ENCODE measurements at places on chromosomes 2 and 18. TPM values are rescaled to one million over a fixed set of nuclear protein-coding genes. Genes with fewer than 3 reads are reported as not detected.

DNA sequence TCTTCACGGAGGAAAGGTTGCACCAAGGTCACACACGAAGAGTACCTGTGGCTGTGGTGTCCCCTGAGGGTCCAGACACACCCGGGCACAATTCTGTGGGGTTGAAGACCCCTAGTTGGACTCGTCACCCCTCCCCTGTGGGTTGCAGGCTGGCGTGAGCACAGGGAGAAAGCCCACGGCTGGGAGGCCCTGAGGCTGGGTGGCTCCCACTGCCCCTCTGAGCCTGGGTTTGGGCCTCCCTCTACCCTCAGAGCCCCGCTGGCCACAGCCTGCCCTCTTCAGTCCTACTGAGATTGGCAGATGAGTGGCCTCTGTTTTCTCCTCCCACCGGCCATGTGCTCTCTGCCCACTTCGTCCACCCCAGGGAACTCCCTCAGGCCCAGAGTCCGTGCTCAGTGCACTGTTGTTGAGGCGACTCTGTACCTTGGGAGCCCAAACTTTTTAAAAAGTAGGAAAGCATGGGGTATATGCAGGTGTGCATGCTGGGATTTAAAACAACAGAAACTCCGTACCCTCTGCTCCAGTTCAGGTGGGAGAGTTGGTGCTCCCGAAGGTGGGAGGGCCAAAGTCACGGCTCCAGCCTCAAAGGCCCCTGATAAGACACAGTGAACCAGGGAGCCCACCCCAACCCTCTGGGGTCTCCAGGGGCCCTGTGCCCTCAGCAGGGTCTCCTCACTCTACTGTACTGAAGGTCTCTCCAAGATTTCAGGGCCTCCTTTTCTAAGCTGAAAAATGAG lies 19.1 kb downstream of the RAMP1 start:
- no peak for DNase-seq

GRCh38 chr2:127563458-127564428 lies 28.3 kb downstream of the MYO7B start:
- no peak for DNase-seq

DNA sequence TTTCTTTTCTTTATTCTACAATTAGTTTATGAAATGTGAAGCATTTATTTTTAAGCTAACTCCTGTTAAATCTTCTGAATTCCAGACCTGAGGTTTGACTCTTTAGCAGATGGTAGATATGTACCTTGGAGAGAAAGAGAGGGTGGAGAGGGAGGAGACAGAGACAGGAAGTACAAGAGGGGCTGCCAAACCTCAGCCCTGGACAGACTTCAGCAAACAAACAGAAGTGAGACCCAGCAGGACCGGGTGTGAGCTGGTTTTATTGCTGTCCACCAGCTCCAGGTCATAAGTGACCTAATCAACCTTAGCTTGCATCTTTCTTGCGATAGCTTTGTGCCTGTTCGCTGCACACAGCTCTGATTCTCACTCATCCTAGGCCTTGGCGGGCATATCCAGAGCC lies 168.6 kb downstream of the CNTNAP5 start:
- no peak for DNase-seq

DNA sequence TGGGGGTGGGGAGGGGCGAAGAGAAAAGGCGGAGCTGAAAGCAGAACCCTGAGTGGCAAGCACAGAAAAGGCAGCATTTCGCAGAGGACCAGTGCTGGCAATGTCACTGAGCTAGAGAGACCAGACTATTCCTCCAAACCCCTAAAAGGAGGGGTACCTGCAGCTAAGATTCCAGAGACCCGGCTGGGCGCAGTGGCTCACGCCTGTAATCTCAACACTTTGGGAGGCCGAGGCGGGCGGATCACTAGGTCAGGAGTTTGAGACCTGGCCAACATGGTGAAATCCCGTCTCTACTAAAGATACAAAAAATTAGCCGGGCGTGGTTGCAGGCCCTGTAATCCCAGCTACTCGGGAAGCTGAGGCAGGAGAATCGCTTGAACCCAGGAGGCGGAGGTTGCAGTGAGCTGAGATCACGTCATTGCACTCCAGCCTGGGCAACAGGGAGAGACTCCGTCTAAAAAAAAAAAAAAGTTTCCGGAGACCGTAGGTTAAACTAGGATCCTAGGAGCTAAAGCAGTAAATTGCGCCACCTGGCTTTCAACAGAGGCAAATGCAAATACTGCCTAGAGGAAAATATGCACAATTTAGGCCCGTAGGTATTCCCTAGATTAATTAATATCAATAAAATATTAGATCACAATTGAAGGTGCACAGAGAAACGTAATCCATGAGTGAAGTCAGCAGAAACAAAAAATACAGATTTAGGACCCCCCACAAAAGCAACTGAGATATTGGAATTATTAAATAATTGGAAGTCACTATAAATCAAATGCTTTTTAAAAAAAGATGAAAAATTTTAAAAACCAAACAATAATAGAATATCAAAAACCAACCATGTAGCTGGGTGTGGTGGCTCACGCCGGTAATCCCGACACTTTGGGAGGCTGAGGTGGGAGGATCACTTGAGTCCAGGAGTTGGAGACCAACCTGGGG lies 4.9 kb downstream of the UCN start:
- DNase-seq = no peak

DNA sequence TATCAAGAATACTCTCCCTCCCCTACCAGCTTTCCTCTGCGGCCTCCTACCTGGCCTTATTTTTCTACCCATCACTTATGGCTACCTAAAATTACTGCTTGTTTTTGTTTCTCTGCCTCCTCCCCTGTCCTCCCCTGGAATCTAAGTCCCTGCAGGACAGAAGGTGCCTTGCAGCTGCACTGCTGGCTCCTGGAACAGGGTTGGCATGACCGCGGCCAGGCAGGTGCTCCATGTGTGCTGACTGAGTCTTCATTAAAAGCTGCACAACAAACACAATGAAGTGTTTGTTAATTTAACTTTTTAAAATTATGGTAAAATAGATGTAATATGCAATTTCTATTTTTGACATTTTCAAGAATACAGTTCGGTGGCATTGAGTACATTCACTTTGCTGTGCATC lies 171.9 kb upstream of the FHL2 start:
- DNase-seq = no peak

DNA sequence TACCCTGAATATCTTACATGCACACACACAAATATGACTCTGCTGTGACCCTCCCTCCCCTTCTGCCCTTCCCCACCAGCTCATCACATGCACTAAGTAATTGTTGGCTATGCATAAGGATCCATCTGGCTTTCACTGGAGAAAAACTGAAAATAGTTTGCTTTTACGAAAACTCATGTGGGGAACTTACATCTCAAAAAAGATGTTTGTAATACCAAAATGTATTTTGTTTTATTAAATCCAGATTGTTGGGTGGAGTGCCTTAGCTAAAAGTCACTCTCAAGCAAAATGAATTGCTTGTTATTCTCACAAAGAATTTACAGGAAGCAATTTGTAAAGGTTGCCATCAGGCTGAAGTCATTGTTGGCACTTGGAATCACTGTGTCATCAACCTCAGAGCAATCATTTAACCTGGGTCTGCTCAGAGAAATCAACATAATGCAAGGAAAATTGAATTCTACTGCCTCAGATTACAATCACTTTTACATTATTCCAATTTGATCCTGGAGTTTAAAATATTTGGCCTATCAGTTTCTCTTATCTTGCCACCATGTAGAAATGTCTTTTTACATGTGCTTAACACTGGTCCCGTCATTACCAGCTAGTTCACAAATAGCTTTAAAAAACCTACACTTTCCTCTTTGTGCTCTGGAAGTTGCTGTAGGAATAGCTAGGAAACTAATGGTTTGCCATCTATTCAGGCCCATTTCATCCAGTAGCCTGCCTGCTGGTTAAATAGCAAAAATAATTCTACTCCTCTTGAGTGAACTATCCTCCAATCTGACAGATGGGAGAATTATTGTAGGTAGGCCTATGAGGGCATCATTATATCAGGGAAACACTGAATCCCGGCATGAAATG lies 90.3 kb upstream of the TMEM17 start:
- peak; percentile 51 for DNase-seq

The PPP1R1C gene
- 1.3 TPM for total RNA-seq

The HOXD4 gene
- 14.2 TPM for total RNA-seq

The VWC2L gene
- total RNA-seq = not detected

GRCh38 chr2:886072-887022 lies 64.3 kb upstream of the SNTG2 start:
- no peak for DNase-seq

GRCh38 chr18:75169411-75169810 lies 39.5 kb downstream of the PTGR3 start:
- DNase-seq = no peak

DNA sequence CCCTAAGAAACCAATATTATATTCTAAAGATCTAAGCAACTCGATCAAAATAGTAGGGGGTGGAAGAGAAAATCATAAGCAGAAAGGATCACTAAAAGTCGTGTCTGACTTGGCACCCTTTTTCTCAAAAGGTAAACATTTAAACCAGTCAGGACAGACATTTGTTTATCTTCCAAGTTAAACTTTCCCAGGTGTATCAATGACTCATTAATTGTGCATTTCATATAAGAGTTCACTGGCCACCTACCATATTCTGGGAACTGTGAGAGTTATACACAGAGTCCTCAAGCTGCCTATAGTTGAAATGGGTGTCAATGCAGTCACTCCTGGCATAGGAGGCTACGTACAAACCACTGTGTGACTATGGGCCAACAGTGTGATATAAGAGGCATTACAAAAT lies 4.8 kb upstream of the ACVR1 start:
- DNase-seq = no peak

DNA sequence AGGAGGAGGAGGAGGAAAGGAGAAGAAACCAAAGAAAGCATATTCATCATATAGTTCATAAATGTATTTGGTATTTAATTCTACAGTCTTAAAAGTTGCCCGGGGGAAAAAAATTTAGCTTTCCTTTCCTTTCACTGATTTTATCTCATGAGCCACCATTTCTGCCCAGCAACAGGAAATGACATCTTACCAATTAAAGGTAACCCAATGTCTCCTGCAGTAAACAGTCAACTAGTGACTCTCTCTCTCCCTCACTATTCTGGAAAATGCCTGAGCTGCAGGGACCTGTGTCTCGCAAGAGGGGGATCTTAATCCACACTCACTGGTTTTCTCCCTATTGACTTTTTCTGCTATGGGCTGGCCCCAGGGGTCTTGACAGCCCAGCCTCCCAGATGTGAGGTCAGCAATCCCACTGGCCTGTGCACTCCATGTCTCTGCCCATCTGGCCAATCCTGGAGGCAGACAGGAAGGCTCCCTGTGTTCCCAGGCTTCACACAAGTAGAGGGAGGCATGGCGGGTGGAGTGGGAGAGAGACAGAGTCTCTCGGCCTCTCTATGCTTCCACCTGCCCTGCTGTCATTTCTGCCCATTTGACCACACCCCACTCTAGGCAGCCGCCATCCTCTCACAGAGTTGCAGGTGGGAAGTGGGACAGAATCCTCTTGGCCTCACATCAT lies 85.4 kb upstream of the CABLES1 start:
- DNase-seq = no peak

The CFAP221 gene
- 1.3 TPM for total RNA-seq

GRCh38 chr2:55961318-55961911 lies 37.8 kb upstream of the EFEMP1 start:
- DNase-seq = no peak

GRCh38 chr2:187435078-187435477 lies 13.0 kb downstream of the CALCRL start:
- no peak for DNase-seq

The YES1 gene
- 149 TPM for total RNA-seq

DNA sequence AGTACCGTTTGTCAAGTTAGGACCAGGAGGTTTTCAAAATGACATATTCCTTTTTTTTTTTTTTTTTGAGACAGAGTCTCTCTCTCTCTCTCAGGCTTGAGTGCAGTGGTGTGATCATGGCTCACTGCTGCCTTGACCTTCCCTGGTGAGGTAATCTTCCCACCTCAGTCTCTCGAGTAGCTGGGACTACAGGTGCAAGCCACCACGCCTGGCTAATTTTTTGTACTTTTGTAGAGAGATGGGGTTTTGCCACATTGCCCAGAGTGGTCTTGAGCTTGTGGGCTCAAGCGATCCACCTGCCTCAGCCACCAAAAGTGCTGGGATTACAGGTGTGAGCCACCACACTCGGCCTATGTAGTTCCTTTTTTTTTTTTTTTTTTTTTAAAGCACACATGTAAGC lies 127.9 kb upstream of the SEC11C start:
- DNase-seq = no peak

The PDCD1 gene
- 0.47 TPM for total RNA-seq

The SMAD2 gene
- 73.2 TPM for total RNA-seq

- DNase-seq = no peak
These were observed 597.3 kb downstream of the ERBB4 start for GRCh38 chr2:211941216-211941747.

DNA sequence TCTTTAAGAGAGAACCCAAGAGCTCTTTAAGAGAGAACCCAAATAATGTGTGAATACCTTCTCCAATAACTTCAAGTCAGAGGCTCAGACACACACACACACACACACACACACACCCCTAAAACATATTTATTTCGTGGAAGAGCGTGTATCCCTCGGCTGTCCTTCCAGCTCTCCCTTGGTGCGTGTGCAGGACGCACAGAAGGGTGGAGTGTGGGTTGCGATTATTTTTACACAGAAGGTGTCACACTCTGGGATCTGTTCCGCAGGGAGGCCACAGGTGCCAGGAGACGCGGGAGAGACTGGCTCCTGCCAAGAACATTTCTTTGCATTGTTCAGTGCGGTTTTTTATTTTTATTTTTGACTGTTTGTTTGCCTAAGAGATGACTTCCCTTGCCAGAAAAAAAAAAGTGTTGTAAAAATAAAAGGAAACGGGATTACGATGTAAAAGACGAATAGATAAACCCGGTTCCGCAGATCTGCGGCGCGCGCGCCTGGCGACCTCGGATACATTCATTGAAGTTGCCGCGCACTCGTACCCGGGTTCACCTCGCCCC lies 47.3 kb upstream of the ATP6V1B1 start:
- DNase-seq = no peak

The RAB6C gene
- not detected for total RNA-seq

DNA sequence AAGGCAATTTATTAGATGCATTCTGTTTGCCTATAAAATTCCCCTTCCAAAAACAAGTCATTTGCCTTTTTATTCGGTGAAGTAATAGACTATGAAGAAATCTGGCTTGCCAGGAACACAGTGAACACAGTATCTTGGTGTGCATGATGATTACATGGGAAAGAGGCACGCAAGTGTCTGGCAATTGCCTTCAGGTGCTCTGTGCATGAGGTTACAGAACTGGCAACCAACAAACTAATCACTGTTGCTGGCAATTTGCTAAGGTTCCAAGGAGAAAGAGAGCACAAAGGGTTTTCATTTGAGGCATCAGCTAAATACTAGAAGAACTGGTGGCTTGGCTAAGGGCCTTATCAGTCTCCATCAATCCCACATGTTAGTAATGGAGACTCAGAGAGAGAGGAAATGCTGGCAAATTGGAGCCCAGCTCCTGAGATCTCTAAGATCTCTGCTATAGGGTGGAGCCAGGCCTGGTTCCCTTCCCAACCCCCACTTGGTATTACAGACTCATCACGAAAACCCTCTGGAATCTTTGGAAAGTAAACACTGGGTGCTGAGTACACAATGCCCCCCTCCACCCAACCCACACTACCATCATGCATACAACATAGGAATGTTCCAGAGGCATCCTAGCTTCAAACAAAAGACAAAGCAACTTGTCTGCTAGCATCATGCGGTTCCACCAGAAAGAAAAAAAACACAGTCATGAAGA lies 10.4 kb downstream of the RNF152 start:
- no peak for DNase-seq

The WNT10A gene
- total RNA-seq = not detected

GRCh38 chr2:15673919-15674636 lies 82.4 kb downstream of the DDX1 start:
- DNase-seq = no peak

The TUBA3E gene
- total RNA-seq = not detected

- DNase-seq = no peak
These were observed 274.3 kb upstream of the NRP2 start for GRCh38 chr2:205407984-205408383.

Measured in omental fat pad (tissue), 4 donors.